Stimulated activated CD4-positive, alpha-beta T cell treated with anti-CD3 and anti-CD28 coated beads, Interleukin-2, amount 100 ng/mL, for 48 hours (primary cell): ENCODE measurements at places on chromosomes 5 and 9.
A peak's percentile ranks its signal among the peaks of the same experiment; 100 is the strongest.

DNA sequence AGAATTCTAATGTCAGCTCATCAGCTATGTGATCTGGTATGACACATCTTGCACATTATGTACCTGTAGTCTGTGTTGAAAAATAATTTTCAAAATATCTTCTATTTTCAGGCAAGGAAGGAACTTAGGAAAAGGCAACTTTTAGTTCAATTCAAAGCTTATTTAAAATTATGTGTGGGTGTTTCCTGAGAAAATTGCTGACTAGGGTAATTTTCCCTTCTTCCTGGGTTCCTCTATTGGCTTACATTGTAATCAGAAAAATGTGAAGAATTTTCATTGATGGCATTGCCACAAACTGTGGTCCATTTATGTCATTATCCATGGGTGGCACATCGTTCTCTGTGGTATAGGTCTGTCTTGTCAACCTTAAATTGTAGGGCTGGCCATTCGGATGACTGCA is 328.7 kb upstream of the SGCD start:
- no peak for DNase-seq

GRCh38 chr5:108727651-108728565 is 19.8 kb upstream of the FER start:
- peak; percentile 19 for DNase-seq

GRCh38 chr9:106784076-106784475 is 78.9 kb upstream of the ZNF462 start:
- DNase-seq = no peak

- no peak for DNase-seq
Measured at GRCh38 chr9:26945591-26945990, 1.5 kb downstream of the PLAA start.

DNA sequence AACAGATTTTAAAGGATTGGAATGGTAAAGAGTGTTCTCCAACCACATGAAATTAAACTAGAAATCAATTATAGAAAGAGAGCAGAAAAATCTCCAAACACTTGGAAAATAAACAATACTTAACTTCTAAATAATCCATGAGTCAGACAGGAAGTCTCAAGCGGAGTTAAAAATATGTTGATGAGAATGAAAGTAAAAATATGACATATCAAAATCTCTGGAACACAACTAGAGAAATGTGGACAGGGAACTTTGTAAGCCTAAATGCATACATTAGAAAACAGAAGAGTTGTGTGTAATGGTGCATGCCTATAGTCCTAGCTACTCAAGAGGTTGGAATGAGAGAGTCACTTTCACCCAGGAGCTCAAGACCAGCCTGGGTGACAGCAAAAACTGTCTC is 47.9 kb upstream of the ZNF618 start:
- DNase-seq = no peak

DNA sequence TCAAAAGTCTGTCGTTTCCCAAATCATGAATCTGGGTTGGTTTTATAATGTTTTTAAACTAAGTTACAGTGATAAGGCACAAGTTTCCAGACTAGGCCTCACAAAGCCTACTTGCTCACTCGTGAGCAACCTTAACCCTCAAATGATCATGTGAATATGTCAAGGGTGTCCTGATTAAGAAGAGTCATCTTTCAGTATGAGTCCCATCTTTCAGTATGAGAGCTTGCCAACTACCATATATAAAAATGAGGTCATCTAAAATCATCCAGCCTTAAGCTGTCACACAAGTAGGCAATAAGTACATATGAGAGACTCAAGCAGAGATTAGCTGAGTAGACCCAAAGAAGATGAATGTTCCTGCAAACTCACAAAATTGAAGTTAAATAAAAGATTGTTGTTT is 668.4 kb upstream of the FAM174A start:
- DNase-seq = no peak

DNA sequence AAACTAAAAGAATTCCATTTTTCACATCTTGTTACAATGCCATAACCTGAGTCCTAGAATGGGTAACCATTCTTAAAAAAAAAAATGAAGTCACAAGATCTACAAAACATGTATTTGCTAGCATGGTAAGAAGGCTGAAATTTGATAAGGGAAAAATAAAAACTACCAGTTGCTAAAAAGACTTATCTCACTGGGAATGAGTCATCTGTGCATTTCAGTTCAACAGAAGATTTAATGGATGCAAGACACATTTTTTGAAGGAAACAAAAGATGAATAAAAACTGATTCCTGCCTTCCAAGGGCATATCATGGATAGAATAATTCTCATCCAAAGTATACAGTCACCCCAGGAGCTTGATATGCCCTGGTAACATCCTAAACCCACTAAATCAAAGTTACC is 47.2 kb downstream of the SGTB start:
- no peak for DNase-seq

GRCh38 chr9:95499847-95500246 is 16.9 kb downstream of the PTCH1 start:
- no peak for DNase-seq

- DNase-seq = no peak
Measured at GRCh38 chr9:82722561-82722960, 340.4 kb downstream of the RASEF start.

DNA sequence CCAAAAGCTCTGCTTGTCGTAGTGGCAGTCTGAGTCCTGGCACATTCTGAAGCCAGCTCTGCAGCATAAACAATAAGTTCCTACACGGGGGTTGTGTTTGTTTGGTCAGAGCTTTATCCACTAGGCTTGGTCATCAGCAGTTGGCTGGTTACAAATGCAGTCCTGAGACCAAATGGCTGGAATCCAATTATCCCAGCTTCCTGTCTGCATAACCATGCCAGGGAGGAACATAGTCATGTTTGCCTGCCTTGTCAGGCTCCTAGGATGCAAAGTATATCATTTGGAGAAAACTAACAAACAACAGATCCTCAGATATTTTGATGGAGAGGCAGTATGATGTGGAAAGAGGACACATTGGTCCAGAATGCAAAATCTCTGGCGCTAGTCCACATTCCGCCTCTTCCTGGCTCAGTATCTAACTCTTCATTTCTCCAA is 85.8 kb downstream of the FBXO38 start:
- no peak for DNase-seq

DNA sequence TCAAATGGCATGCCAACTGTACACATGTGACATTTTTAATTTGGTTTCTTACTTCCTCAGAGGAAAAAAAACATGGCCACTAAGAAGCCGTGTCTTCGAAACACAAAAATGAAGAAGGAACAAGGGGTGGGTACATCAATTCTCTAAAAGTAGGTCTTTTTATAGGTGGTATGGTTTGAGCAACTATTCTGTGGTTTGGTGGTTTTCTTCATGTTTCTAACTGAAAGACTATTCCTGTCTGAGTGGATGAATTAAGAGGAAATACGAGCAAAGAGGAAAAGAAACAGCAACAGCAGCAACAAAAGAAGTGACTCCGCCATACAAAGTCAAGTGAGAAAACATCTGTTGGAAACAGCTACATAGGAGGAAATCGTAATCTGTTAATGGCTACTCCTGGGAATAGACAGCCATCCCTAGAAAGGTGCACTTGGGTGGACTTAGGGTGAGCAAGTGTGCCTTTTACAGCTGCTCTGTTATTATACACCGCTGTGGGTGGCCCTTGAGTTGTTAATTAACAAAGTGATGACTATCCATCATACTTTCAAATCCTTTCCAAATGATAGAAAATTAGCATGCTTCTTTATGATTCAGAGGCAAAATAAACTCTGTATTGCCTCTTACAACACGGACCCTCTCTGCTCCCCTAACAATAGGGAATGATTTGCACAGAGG is 575.8 kb downstream of the TLE1 start:
- DNase-seq = no peak

- no peak for DNase-seq
Measured at GRCh38 chr5:92548346-92548745, 1032.7 kb downstream of the NR2F1-AS1 start.

GRCh38 chr9:89218040-89218928 is 39.7 kb upstream of the SHC3 start:
- no peak for DNase-seq

- DNase-seq = no peak
Measured at GRCh38 chr9:68726489-68726888, 21.4 kb downstream of the PIP5K1B start.

DNA sequence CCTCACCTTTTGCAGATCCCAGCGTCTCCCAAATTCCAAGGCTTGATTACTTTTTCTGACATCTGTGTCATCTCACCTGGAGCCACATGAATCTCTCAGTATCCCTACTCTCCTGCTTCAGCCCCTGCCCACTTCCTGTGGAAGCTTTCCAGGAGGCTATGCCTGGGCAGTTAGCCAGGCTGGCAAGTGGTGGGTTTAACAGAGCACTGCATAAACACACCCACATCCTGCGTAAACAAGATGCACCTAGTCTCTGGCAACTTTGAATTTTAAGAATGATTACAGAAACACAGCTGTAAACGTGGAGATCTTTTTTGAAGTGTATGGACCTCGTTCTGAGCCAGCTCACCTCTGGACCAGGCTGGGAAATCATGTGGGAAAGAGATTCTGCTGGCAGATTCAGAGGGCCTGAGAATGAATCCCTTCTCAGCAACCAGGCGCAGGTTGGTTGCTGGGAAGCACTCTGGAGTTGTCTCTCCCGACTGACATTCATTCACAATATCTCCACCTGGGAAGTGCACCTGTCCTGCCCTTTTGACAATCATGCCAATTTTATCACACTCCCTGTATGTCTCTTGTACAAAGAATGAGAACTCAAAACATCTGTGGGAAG is 55.7 kb upstream of the FANCC start:
- DNase-seq = no peak

DNA sequence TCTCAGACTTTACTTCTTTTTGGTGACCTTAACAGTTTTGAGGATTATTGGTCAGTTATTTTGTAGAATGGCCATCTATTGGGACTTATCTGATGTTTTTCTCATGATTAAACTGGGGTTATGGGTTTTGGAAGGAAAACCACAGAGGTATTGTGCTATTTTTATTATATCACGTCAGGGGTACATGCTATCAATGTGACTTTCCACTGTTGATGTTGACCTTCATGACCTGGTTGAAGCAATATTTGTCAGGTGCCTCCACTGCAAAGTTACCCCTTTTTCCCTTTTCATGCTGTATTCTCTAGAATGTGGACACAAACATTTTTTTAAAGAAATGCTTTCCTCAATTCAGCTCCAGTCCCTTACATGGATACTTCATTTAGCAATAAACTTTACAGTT is 152.8 kb upstream of the TSLP start:
- no peak for DNase-seq

DNA sequence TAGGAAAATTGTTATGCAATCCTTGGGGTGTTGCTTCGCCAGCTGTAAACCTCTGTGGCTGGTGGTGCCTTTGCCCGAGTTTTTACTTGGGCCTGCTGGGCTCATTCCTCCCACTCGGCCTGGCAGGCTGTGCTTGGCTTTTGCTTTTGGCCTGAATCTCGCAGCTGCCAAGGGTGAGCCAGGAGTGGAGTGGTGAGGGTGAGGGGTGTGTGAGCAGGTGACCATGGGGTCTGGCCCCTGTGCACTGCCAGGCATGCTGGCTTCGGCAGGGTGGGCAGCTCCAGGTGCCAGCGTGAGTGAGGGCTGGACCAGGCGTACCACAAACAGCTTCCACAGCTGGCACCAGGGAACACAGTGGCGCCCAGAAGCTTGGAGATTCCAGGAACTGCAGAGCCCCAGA is 12.6 kb upstream of the DHFR start:
- DNase-seq = no peak

- DNase-seq = no peak
Measured at GRCh38 chr9:134028575-134029247, 3.4 kb downstream of the BRD3OS start.

DNA sequence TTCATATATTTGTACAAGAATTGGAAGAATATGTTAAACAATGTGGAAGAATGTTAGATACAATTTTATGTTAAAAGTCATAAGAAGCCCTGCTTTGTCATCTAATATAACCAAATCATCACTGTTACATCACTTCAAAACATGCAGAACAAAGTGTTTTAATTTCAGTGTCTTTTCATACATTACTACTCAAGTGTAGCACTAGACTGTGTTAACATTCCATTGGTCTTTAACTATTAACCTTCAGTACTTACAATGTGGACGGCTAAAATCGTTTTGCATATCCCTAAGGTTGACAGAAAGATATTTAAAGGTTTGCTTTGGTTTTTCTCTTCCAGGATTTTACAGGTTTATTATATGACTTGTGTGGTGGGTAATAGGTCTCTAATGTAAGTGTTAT is 50.9 kb downstream of the VCAN start:
- no peak for DNase-seq

DNA sequence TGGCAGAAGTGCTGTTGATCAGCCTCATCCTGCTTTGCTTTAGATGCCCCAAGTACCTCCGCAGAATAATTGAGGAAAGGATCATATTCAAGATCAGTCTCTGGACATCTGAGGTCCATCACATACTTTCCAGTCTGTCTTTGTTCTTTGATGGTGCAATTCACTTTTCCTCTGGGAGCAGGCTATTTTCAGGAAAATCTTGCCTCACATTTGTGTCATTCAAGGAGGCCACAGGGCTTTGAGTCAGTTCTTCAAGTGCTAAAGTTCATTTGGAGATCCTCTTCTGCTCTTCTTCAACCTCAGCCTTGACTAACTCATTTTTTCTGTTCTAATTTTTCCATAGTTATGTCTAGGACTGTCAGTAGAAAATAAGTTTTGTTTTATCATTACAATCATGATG is 18.6 kb downstream of the EQTN start:
- DNase-seq = no peak

DNA sequence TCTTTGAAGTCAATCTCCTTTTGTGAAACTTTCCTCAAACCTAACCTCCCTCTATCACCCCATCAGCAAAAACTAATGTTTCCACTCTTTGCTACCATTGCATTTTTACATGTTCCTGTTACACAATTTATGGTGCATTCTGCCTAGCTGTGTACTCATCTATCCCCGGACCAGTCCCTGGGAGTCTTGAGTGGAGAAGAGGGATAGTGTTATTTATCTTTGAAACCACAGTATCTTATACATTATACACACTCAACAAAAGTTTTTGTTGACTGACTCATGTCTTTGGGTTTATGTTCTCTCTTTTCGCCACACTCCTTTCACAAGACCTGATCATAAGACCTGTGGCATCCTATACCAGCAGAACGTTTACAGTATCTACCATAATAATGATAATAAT is 26.4 kb downstream of the TNFAIP8 start:
- no peak for DNase-seq

DNA sequence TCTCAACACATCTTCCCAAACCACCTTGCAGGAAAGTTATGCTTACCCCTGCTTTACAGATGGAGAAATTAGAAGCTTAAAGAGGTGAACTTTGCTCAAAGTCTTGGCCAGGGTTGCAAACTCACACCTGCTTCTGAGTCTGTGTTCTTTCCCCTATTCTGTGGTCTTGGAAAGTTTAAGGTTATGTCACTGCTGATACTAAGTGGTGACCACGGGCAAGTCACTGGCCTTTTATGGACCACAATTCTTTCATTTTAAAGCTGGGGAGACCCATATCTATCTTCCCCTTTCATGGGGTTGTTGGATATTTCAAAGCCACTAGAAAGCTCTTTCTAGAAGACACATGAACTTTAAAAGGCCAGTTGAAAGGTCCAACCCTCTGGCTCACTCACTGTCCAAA is 95.4 kb upstream of the KLF4 start:
- no peak for DNase-seq

DNA sequence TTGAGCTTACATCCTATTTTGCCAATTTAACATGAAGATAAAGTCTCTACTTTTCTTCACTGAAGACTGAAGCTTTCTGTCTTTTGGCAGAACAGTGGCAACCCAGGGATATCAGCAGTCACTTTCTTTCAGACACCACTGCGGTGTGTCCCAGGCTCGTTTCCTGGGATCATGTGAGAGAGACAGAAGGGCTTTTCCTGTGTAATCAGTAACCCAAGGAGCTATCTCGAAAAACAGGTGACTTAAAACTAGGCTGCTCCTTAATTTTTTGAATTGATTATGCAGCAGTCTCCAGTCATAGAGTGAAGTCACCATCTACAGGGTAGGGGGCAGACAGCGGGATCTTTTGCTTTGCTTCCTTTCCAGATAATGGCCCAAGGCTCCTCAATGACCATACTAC is 68.5 kb downstream of the ZNF462 start:
- DNase-seq = no peak
